ENCODE measurements at places on chromosomes 11 and 22.

- no peak for DNase-seq
Observed at GRCh38 chr11:83249972-83250593, 36.1 kb downstream of the CCDC90B start.

- DNase-seq = no peak
Observed at GRCh38 chr11:117972629-117973502, 13.3 kb upstream of the IL10RA start.

DNA sequence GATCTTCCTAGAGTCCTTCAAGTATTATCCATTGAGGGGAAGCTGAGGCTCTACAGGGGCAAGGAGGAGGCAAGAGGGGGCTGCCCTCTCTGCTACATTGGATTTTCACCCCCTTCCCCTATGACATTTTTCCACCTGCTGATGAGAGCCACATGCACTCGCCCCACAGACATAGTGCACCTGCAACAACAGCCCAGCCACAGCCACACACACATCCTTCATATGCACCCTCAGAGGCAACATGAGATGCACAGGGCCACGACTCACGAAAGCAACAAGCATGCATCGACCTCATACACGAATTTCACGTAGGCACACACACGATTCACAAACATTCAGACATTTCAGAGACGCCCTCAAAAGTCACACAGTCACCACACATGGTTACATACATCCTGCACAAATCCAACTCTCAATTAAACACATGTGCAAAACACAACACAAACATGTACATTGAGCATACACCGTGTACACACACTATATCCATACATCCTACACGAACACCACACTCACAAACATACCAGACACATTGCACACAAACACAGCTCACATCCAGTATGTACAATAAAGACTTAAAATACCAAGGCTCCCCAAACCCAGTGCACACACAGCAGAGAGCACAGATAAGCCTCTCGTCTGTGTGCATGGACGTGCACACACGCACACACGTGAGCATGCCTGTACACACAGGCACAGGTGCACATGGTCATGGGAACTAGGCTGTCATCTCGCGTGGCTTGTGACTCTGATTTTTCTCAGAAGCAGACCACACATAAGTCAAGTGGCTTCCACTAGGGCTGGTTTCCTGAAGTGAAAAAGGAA lies 6.3 kb upstream of the LRRC32 start:
- no peak for DNase-seq

GRCh38 chr22:19886605-19887255 lies 32.1 kb upstream of the GNB1L start:
- DNase-seq = peak; percentile 30

DNA sequence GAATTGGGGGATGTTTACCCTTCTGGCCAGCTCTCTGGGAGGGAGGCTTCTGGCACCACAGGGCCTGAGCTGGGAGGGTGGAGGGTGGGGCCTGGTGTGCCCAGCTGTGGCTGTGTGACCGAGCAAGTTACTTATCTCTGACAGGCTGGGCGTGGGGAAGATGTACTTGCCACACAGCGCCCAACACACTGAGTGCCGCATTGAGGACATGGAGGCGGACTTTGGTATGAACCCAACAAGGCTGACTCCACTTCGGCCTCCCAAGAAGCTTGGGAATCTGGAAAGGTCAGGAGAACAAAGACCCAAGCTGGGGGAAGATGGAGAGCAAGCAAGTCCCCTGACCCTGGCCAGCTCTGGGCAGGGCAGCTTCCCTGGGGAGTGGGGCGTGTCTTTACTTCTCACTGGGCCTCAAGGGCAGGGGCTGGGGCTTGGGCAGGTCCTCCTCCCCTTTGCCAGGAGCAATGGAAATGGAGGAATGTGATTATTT lies 2.4 kb upstream of the MGAT3 start:
- no peak for DNase-seq

DNA sequence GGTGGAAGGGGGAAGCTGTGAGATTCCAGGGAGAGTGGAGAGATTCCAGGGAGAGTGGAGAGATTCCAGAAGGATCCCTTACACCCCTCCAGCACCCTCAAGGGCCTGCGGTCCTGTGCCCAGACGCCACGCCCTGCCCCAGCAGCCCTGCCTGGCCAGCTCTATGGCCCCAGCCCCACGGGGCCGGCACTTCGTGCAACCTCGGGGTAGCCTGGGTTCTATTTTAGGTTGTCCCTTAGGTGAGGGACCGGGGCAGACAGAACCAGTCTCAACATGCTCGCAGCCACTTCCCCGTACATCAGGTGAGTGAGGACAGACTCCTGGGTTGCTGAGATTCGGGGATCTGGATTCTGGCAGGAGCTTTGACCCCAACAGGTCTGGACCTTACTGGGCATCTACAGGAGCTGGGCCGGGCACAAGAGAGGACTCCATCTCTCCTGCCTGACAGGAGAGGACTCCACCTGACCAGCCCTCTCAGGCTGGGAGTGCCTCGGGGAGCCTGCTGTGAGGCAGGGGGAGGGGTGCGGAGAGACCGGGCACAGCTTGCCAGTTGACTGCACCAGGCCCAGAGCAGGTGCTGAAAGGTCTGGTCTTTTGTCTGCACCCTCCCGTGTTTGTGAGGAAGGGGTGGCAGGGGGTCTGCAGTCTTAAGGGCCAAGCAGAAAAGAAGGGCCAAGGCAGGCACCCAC lies 8.5 kb upstream of the ADORA2A start:
- no peak for DNase-seq

- no peak for DNase-seq
Observed at GRCh38 chr11:128165572-128165971, 421.8 kb downstream of the ETS1 start.

- DNase-seq = peak; percentile 92
Observed at GRCh38 chr11:2532704-2533586, 88.1 kb downstream of the KCNQ1 start.

- DNase-seq = no peak
Observed at GRCh38 chr11:88819616-88820015, 246.2 kb downstream of the GRM5 start.

DNA sequence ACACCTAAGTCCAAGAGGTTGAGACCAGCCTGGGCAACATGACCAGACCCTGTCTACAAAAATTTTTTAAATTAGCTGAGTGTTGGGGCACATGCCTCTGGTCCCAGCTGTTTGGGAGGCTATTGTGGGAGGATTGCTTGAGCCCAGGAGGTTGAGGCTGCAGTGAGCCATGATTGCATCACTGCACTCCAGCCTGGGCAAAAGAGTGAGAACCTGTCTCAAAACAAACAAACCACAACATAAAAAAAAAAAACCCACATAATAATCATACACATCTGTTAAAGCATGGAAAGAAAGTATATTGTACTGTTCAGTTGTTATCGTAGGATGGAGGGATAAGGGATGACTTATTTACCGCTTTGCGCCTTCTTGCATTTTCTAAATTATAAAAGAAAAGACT lies 35.9 kb upstream of the GRK2 start:
- no peak for DNase-seq

DNA sequence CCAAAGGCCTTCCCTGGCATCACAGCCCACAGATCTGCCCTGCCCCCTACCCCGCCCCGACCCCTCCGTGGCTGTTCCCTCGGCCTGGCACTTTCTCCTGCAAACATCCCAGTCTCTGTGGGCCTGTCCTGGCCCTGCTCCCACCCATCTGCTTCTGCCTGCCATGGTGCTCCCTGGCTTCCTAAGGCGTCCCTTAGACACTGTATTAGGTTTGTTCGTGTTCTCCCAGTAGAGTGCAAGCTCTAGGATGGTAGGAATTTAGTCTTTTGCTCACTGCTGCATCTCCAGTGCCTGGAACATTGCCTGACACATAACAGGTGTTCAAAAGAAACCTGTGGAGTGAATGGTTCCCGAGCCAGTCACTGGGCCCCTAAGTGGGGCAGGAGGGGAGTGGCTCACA lies 69.6 kb upstream of the PITPNB start:
- no peak for DNase-seq

GRCh38 chr11:93392867-93393266 lies 62.3 kb downstream of the DEUP1 start:
- no peak for DNase-seq

- no peak for DNase-seq
Observed at GRCh38 chr22:24011735-24012068, 598 bp downstream of the CABIN1 start.

All from activated naive CD4-positive, alpha-beta T cell (primary cell).